ENCODE measurements at places on chromosomes 13 and 19. TPM values are rescaled to one million over a fixed set of nuclear protein-coding genes. Genes with fewer than 3 reads are reported as not detected.

Gene TPTE2
- total RNA-seq, result not detected

Gene NOP53
- 362 TPM for total RNA-seq

Gene URAD
- total RNA-seq, result not detected

Gene FREM2
- not detected for total RNA-seq

Gene GARIN5A
- total RNA-seq, result not detected

Gene KLK12
- 1.2 TPM for total RNA-seq

Gene CYP4F2
- total RNA-seq, result not detected

Gene SLC5A5
- total RNA-seq, result not detected

Gene NEK3
- 13.5 TPM for total RNA-seq

Gene SLC15A1
- not detected for total RNA-seq

Gene BRME1
- 2.2 TPM for total RNA-seq

Gene ZNF554
- total RNA-seq, result 3.5 TPM

Gene ATP7B
- 3.2 TPM for total RNA-seq

Gene SIGLEC7
- total RNA-seq, result not detected

Gene CCDC97
- total RNA-seq, result 17.8 TPM

Gene RFPL4A
- not detected for total RNA-seq

Gene ZNF728
- 4.0 TPM for total RNA-seq

Gene PRR22
- total RNA-seq, result not detected

Gene APOC1
- not detected for total RNA-seq

Gene SOX1
- total RNA-seq, result 0.93 TPM

Gene FLT3
- total RNA-seq, result 0.46 TPM

Gene TLE6
- 0.64 TPM for total RNA-seq

Gene KLHL1
- not detected for total RNA-seq

Gene ACP7
- not detected for total RNA-seq

Gene FCAR
- total RNA-seq, result not detected

Gene ZNF181
- 47.6 TPM for total RNA-seq

Gene CERS1
- total RNA-seq, result 1.3 TPM

Gene PALM
- total RNA-seq, result 65.5 TPM

Gene CDC34
- 83.1 TPM for total RNA-seq

Data from gastroesophageal sphincter (tissue), 4 donors.